ENCODE measurements at places on chromosomes 11 and 22.
A peak's percentile ranks its signal among the peaks of the same experiment; 100 is the strongest.

DNA sequence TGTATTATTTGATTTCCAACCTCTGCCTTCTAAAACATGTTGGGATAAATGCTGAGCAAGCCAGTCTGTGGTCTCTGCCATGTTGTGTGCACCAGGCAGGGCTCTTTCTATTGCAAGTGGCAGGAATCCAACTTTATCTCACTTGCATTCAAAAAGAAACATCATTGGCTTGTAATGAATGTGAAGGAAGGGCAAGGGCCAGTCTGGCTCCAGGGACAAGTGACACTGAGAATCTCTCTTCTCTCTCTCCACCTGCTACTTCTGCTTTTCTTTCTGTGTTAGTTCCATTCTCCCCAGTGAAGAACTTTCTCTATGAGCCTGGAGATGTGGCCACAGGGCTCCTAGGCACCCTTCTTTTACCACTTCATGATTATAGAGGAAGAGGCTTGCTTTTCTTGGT, 329.9 kb upstream of the NCAM1 start:
- DNase-seq, result no peak

DNA sequence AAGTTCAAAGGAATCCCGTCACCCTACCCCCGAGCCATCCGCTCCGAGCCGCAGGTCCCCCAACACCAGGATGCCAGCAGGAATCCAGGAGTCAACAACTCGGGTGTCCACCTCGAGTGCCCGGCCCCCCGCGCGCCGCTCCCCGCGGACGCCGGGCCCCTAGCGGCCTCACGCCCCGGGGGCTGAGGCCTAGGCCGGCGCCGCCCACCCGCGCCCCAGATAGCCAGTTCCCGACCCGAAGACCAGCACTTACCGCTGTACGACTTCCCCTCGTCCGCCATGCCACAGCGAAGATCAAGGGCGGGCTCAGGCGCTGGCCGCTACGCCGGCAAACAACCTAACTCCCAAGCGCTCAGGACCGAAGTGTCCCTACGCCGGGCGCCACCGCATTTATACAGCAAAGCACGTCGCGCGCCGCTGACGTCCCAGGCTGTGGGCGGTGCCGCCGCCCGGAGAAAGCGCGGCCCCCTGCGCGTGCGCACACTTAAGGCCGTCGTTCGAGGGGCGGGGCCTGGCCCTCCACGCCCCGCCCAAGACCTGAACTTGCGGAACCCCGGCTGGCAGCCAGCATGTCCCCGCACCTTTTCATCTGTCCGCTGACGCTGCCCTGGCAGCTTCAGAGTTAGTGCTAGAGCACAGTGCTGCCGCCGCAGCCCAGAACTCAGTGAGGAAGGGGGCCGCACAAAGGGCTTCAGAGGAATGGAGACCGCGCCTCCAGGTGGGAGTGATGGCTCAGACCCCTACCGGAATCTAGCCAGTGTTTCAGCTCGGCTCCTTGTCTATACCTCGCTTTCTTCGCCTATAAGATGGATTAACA, at the start of gene NXF1:
Gene NXF1, minus strand, starts transcription at position 365 of the 817 bp plus-strand sequence. Its CDS starts 84 bp downstream, at position 281.
- DNase-seq, result peak; percentile 98

DNA sequence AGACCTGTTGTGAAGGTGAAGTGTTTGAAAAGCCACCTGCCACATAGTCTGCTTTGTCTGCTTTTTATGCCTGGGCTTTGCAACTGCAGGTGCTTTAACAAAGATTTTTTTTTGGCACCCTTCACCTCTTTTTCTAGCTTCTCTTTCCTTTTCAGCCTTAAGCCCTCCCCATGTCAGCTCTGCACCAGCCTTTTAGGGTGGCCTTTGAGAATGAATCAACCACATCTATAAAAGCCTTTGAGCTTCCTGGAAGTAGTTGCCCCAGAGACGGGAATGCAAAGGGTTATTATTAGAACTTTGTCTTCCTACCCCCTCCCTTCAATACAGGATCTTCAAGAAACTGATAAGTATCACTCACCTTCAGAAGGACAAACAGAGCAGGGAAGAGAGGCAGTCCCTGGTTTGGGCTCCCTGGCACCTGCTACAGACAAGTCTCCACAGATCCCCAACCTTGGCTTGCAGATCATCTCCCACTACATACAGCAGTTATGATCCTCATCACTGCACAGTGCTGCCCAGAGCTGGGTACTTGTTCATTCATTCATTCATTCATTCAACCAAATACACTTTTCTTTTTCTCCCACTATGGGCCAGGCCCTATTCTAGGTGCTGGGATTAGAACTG, 8.0 kb downstream of the PVALB start:
- no peak for DNase-seq

- DNase-seq, result no peak
Measured at GRCh38 chr11:130478204-130478701, 29.8 kb downstream of the ADAMTS15 start.

- DNase-seq, result peak; percentile 71
Measured at GRCh38 chr22:17777005-17777716, 2.9 kb upstream of the BID start.

GRCh38 chr11:88404932-88405710, 67.6 kb upstream of the CTSC start:
- DNase-seq, result no peak

- no peak for DNase-seq
Measured at GRCh38 chr11:56197367-56197766, 20.9 kb downstream of the OR5J2 start.

- DNase-seq, result no peak
Measured at GRCh38 chr11:113481226-113481625, 6.0 kb upstream of the DRD2 start.

GRCh38 chr11:9074338-9075029, 16.9 kb downstream of the SCUBE2 start:
- no peak for DNase-seq

GRCh38 chr11:26608507-26609146, 36.6 kb upstream of the MUC15 start:
- DNase-seq, result no peak

DNA sequence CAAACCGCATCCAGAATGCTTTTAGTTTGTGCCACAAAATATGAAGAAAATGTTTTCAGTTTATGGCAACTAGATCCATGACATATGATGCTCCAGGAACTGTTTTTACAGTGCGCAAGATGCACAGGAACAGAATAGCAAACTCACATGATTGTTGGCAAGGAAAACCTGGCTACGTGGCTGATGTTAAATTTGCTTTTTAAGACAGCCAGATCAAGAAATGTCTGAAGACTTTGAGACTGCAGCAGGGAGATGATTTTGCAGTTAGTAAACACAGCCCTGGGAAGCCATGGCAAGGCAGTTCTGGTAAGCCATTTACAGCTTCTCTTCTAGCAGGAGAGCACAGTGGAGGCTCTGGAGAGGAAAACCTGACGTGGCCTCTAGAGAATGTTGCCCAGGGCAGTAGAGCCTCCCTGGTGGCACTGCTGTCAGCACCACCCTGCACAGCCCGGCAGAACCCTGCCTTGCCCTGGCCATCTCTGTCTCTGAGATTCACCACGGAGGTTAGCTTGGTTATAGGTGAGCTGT, 69.8 kb upstream of the TNRC6B start:
- no peak for DNase-seq

DNA sequence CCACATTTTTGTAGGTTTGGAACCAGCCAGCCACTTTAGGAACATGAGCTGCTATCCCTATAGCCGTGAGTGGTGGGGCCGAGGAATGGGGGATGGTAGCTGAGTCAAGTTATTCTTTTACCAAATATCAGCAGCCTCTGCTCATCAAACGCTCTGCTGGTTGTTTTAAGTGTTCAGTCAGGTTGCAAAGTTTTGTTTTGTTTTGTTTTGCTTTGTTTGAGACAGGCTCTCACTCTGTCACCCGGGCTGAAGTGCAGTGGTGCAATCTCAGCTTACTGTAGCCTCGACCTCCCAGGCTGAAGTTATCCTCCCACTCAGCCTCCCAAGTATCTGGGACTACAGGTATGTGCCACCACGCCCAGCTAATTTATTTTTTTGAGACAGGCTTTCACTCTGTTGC, 14.4 kb downstream of the CABIN1 start:
- DNase-seq, result no peak

GRCh38 chr22:39502789-39503409, 809 bp downstream of the MIEF1 start:
- no peak for DNase-seq

Data from memory B cell (primary cell).